ENCODE measurements at places on chromosomes 12 and 14.

DNA sequence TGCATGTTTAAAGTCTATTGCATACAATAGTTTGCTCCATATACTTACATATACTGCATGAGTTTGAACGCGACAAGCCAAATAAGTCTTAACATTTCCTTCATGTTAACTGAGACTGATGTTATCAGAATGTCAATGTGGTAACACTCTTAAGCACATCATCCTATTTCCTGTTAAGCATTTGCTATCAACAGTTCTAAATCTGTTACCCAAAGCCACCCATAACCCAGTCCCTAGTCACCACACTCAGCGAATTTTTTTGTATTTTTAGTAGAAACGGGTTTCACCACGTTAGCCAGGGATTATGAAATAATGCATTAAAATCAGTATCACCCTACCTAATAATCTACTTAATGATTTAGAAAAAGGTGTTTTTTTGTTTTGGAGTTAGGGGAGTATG lies 39.4 kb downstream of the HNRNPC start:
- no peak for DNase-seq

DNA sequence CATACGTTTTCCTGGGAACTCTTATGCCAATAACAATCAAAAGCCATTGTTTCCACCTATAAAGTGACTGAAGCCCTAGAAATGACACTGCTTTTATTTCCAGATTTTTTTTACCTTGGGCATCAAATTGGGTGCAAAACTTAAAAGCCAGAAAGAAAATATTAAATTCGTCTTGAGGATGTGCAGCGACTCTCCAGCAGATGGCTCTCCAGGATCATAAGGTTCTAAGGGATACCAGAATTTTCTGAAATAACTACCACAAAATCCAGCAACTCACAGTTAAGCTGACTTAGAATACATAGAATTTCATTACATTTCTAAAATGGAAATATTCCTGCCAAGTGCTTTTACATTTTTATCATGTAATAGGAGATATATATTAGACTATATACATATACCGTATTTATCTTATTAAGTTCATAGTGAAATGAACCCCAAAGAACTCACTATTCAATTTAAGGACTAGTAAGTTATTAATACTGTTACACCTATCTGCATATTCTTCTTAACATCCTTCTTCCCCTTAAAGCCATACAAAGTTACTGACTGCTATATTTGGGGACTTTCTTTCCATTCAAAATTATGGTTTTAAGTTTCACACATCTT lies 44.0 kb downstream of the ARMH4 start:
- DNase-seq = peak; percentile 81

- no peak for DNase-seq
Observed at GRCh38 chr14:44372231-44372630, 134.9 kb downstream of the FSCB start.

GRCh38 chr12:79400481-79400880 lies 290.3 kb downstream of the PAWR start:
- DNase-seq = no peak

GRCh38 chr14:44663136-44663535 lies 156.1 kb upstream of the FSCB start:
- no peak for DNase-seq

All from G401 (cell line).